ENCODE measurements at places on chromosomes 7 and 10.

GRCh38 chr7:90828601-90829000, 232.5 kb downstream of the CDK14 start:
- DNase-seq, result no peak

DNA sequence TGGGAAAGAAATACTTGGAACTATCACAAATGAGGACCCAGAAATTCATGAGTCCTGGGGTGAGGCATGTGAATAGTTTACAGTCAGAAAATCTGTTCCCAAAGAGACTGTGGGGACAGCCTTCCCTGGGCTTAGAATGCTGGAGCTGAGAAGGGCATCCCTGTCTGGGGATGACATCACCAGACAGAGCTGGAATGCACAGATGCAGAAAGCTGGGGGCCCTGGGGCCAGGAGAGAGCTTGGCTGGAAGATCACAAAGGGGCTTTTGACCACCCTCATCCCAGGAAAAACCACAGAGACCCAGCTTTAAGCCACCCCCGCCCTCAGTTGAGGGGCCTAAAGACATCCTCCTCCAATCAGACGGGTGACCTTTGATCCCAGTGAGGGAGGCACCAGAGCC, 264.5 kb downstream of the PLXNA4 start:
- no peak for DNase-seq

DNA sequence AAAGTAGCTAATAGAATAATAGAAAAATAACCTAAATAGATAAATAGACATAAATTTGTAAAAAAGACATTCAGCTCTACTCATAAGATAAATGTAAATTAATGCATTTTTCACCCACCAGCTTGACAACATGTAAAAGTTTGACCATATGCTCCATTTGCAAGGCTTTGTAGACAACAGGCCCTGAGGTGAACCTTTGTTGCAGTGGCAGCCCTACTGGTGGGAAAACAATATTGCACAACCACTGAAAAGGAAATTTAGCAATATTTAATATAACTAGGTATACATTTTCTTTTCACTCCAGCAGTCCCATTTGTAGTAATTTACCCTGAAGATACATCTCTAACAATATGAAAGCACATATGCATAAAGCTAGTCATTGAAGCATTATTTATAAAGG, 39.0 kb upstream of the ADRA2A start:
- DNase-seq, result no peak

DNA sequence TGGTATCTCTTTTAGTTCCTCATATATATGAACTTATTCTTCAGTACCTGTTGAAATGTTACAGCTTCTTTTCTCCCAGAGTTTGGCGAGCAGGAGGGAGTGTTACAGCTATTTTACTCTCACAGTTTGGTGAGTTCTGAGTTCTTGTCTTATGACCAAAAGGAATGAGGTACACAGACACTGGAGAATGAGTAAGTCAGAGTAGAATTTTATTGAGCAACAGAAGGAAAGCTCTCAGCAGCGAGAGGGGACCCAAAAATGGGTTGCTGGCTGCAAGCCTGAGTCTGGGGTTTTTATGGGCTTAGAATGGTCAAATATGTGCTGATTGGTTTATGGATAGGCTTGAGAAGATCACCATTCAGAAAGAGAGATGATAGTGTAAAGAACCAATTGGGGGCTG, 175.2 kb downstream of the CDK14 start:
- DNase-seq, result no peak

DNA sequence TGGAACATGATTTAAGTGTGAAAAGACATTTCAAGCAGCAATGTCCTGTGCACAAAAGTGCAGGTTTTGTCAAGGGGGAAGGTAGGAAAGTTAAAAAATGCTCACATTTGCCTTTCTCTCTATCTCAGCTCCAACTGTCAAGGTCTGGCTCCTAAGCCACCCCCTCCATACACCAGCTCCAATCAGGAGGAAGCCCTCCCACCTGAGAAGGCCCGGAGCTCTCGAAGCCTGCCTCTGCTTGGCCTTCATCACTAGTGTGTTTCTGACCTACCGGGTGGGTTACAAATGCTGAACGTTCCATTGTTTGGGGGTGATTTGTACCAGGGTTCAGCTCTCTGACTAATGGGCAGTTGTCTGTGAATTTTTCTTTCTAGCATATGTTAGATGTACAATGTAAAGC, 14.2 kb downstream of the CRHR2 start:
- no peak for DNase-seq

DNA sequence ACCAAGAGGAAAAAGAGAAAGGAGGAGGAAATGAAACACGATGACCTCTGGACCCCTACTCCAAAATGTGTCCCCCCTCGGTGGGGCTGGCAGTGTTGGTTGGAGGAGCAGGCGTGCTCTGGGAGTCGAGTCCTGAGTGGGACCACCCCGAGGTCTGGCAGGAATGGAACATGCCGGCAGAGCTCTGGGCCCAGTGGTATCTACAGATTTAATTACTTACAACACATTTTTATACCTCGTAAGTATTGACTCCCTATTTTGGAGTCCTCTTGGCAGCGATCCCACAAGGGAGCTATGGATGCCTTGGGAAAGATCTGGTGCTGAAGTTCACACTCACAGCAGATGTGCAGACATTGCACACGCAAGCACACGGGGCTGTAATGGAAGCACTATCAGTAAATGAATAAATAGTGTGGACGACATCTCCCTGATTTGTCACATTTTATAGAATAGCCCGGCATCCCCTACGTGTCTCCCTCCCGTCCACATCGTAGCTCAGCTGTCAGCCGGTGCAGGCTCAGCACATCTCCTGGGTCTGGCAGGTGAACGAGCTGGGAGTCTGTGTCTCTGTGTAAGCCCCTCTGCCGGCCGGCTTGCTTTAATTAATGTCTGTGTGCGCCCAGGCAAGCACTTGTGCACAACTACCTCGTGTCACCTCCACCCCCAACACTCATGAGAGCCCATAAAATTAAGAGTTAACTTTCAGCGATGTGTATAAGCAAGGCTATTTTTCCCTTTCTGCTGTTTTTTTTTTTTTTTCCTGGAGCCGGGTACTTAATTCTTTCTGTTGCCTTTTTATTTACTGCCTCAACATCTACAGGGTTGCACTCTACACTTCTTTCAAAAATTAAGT, 603.2 kb downstream of the LRMDA start:
- no peak for DNase-seq

- no peak for DNase-seq
These were observed 22.1 kb downstream of the EXOC4 start for GRCh38 chr7:133275008-133275407.

- DNase-seq, result no peak
These were observed 14.4 kb upstream of the APBB1IP start for GRCh38 chr10:26423722-26424121.

GRCh38 chr7:158039270-158039669, 548.4 kb downstream of the PTPRN2 start:
- no peak for DNase-seq

DNA sequence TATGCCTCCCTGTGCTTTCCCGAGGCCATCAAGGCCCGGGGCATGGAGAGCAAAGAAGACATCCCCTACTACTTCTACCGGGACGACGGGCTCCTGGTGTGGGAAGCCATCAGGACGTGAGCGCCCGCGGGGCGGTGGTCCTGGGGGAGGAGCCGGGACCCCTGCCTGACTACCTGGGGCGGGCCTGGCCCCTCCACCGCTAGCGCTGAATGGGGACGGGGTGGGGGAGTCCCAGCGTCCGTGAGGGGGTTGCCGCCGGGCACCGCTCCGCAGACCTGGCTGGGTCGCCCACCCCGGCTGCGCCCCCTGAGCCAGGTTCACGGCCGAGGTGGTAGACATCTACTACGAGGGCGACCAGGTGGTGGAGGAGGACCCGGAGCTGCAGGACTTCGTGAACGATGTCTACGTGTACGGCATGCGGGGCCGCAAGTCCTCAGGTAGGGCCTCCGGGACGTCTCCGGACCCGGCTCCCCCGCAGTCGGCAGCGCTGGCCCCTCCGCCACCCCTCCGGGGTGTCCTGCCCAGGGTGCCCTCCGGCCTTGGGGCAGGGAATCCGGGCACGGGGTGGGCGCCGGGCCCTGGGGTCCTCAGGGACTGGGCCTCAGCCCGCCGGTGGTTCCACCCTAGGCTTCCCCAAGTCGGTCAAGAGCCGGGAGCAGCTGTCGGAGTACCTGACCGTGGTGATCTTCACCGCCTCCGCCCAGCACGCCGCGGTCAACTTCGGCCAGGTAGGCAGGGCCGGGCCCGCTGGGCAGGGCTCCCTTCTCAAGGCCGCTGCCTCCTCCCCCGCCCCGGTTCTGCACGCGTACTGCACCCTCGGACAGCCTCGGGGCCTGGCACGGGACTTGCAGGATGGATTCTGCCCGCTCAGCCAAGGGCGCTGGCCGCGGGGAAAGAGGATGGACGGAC, 69.3 kb downstream of the ALOX5 start:
- no peak for DNase-seq

DNA sequence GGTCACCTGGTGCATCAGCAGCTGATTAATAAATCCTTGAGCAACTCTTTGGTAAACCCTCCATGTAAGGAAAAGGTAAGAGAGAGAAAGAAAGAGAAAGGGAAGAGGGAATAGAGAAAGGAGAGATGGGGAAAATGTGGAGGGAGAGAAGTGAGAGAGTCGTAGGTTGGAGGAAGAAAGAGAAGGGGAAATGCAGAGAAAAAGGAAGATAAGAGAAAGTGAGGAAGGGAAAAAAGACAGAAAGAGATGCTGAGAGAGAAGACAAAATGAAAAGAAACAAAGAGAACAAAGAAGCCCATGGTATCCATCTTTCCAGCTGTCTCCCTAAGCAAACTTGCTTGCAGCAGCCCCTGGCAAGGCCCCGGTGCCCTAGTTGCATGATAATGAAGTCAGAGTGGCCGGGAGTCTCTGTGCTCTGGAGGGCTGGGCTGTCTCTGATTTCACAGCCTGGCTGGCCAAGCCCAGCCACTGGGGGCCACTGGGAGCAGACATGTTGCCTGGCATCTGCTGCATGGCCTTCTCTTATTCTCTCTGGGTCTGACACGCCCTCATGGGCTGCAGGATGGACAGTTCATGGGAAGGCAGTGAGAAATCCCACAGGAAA, 48.4 kb downstream of the PRR15 start:
- no peak for DNase-seq

GRCh38 chr10:98023024-98023423, 7.4 kb downstream of the CRTAC1 start:
- no peak for DNase-seq

DNA sequence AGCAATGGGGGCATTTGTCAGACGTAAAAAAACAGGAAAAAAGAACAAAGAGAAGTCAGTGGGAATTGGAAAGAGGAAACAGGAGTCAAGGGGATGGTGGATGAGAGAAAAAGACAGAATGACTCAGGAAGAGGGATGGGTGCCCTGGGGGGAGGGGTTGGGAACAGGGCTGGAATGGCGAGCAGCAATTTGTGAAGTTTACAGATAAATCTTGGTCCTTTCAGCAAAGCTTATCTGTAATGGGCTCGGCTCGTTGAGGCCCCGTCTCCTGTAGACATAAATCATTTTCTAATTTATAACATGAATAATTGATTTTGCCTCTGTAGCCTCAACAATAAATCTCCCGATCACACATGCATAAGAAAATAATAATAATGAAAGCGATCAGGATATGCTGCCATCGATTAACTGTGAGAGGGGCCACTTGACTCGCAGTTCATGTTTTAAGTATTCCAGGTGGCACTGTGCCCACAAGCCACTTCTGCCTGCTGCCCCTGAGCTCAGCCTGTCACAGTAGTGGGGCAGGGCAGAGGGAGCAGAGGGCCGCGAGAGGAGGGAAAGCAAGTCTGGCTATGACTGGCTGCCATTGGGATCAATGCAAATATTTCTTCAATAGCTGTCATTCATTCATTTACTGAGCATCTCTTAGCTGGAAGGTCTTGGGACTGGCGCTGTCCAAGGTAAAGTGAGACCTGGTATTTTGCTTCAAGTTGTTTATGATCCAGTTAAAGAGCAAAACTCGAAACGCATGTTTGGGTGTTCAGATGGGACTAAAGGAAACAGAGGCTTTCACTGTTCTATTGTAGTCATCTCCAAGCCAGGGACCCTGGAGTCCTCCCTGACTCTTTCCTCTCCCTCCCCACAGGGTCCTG, 47.4 kb upstream of the R3HCC1L start:
- no peak for DNase-seq

GRCh38 chr7:26071622-26072456, 80.2 kb upstream of the NFE2L3 start:
- DNase-seq, result no peak

DNA sequence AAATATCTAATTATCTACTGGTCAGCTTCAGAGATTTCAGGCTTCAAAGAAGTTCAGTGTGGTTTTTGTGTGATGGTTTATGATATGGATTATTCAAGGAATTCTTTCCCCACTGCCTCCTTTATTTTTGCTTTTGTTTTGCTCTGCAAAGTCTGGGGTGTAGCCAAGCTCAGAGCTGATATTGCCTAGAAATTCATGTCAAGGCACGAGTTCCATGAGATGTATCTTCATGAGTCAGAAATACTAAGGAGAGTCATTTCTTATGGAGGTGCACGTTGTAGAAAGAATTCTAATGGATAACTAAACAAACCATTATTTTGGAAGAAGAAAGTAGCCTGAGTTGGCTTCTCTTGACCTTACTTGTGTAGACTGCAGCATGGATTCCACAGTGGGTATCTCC, 37.4 kb downstream of the VIM start:
- no peak for DNase-seq

DNA sequence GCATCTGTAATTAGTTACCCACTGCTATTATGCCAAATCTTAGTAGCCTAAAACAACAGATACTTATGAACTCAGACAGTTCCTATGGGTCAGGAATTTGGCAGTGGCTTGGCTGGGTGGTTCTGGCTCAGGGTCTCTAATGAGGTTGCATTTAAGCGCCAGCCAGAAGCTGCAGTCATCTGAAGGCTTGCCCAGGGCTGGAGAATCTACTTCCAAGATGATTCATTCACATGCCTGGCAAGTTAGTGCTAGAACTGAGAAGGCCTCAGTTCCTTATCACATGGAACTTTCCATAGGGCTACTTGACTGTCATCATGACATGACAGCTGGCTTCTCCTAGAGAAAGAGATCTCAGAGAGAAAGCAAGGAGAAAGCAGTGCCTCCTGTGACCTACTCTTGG, 121.3 kb downstream of the AVL9 start:
- DNase-seq, result no peak

GRCh38 chr7:12281038-12281437, 69.9 kb downstream of the TMEM106B start:
- no peak for DNase-seq

GRCh38 chr10:123287594-123288247, 133.5 kb downstream of the BUB3 start:
- DNase-seq, result no peak

GRCh38 chr10:396535-397220, 261.4 kb downstream of the ZMYND11 start:
- no peak for DNase-seq

DNA sequence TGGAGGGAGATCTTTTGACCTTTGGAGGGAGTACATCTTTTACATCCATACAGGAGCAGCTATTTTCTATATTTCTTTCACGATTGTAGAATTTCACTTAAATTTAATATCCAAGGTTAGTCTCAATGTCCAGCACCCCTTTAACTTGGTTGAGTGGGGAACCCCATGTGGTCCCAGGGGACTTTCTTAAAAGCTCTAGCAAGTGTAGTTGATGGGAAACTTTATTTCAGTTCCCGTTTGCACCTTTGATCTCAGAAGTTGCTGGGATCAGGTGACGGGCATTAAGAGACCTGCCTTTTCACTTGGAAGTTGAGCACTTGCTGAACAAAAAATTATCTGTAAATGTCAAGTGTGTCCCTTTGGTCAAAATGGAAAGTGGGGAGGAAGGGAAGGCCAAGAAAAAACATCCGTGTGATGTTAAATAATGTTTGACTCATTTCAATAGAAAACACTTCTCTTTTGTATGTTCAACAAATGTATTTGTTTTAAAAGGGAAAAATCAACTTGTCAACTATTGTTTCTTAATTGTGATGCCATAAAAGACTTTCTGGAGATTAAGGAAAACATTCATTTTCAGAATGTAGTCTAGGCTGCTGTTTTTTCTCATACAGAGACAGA, 370.1 kb upstream of the GALNT17 start:
- no peak for DNase-seq

Measured in NCI-H2081 (cell line).